ENCODE measurements at places on chromosomes 1 and 21.

DNA sequence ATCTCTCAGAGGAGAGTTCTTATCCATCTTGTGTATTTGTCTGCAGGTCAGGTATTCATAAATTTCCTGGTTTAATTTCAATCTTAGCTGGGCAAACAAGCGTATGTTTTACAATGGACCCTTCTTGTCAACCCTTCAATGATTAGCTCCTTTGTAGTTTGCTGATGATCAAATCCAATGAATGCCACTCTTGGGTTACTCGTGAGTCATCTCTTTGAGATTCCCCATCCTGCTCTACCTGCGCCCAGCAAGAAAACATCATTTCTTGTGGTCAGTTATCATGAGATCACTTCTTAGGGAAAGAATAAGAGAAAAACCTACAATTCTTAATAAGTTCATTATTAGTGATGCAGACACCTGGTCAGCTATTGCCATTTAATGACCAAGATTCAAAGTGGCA lies 572.3 kb upstream of the PKN2 start:
- no peak for DNase-seq

- no peak for DNase-seq
Measured at GRCh38 chr21:36065497-36066036, 4.3 kb upstream of the CBR1 start.

GRCh38 chr1:42851960-42852607 lies 5.7 kb downstream of the ZNF691 start:
- DNase-seq: no peak

DNA sequence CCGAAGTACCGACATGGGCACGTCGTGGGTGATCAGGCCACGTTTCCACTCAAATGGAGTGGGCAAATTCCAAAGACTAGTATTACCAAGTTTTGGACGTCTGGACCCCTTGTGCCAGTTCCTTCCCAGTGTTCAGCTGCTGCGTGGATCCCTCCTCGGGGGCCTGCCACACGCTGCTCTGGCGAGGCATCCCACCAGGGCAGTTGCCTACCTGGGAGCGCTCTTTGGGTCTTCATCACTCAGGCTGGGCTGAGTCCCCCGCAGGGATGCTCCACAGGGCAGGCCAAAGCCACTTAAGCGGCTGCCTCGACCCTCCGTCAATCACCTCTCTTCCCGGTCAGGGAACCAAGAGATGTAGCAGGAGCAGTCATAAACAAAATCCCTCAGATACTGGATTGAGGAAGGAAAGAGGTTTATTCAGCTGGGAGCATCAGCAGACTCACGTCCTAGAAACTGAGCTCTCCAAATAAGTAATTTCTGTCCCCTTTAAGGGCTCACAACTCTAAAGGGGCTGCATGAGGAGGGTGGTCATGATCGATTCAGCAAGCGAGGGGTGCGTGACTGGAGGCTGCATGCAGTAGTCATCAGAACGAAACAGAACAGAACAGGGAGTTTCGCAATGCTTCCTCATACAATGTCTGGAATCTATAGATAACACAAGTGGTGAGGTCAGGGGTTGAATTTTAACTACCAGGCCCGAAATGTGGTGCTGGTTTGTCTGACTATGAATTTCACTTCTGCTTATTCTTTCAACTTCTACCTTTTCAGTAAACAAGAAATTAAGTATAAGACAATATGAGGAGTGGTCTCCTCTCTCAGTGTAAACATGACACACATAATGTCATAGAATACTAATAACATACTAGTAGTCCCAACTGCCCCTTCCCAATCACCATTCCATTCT lies 998.6 kb upstream of the NCAM2 start:
- DNase-seq: no peak

DNA sequence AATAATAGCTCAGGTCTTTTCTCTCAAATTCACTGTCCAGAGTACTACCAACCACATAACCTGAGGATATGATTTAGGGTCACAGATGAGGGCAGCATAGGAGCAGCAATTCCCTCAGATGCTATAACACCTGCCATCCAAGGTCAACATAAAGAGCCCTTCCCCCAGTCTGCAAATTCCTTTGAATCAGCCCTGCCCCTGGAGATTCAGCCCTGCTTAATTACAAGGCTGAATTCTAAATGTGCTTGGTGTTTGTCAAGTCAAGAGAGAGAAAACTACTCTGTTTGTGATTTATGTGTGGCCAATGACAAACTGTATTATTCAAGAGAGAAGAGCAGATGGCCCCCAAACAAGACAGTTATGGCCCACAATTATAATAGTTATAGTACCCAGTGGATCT lies 195.7 kb upstream of the ADGRL2 start:
- peak; percentile 6 for DNase-seq

DNA sequence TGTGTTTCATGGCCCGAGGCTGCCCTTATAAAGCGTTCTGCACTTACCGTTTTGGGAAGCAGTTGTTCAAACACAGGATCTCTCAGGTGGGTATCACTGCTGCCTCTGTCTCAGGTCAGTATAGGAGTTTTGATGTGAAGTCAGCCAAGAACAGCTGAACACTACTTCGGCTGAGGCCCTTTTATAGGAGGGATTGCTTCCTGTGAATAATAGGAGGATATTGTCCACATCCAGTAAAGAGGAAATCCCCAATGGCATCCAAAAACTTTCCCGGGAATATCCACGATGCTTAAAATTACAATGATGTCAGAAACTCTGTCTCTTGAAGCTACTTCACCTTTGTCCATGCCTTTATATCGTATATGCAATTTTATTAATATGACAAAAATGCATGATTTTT lies at the start of gene SELE:
TSS of gene SELE (minus strand) at position 156 of the 400 bp plus-strand sequence. CDS start 467 bp downstream, outside the sequence.
- DNase-seq: no peak

- no peak for DNase-seq
Measured at GRCh38 chr1:181640956-181641355, 157.6 kb downstream of the CACNA1E start.

DNA sequence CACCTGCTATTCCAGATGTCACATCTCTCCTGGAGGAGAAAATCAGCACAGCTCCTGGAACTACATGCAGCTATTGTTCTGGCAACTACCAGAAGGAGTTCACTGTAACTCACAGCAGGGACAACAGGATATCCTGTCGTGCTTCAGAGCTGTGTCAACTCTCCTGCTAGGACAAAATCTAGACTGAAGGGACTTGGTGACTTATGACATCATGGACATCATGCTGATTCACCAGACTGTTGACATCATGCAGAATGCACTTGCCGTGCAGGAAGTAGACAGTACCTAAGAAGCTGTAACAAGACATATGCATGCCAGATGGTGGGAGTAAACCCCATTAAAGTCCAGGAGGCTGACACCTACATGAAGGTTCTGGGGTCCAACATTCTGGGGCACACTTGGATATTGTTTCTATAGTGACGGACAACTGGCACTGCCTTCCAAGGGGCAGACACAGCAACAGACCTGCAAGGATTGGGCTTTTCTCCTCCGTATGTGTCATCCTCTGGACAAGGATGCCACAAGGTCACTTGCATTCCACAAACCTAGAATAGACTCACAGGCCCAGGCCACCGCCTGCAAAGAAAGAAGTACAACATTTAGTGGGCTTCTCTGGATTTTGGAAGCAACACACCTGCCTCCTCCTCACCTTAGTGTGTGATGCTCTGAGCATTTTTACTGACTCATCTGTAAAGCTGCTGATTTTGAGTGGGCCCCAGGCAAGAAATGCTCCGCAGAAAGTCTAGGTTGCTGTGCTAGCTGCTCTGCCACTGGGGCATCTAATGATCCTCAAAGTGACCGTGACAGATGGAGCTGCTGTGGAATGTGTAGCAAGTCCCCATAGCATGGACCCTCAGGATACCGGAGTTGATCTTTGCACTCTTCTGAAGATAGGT lies 249.2 kb downstream of the MATN1 start:
- no peak for DNase-seq

DNA sequence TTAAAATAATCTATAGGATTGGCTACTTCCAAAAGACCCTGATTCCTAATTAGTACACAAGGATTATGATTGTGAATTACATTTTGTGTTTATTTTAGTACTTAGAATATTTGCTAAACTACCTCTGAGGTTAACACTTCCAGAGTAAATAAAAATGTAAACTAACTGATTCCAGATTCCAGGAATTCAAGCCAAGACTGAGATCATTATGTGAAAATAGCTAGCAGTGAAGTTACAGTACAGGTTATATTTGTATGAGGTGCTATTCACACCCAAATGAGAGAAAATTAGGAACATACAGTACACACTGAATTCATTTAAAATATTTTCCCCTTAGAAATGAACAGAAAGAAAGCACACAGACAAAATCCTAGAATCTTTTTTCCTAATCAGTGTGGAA lies 28.8 kb downstream of the TTLL7 start:
- no peak for DNase-seq

DNA sequence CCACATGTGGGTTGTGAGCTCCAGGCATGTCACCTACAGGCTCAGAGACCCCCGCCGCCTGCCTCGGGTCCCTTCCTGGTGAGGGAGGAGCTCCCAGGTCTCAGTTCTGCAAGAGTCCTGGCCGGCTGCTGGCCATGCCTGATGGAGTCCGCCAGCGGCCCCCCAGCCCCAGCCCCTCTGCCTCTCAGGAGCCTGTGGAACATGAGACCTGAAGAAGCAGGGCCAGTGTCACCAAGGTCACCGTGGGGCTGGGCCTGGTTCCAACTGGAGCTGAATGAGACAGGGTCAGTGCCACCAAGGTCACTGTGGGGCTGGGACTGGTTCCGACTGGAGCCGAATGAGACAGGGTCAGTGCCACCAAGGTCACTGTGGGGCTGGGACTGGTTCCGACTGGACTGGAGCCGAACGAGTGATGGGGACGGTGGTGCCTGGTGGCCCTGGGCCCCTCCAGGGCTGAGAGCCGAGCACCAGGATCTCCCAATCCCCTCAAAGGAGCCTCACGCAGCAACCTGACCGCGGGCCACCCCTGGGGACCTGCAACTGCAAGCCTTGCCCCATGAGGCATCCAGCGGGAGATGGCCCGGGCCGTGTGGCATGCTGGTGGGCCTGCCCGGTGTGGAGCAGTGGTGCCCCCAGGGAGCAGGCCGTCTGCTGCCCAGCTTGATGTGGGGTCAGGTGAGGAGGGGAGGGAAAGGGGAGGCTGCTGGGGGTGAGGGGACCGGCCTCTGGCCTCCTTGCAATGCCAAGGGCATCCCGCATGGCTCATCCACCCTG lies 14.5 kb upstream of the PTTG1IP start:
- no peak for DNase-seq

DNA sequence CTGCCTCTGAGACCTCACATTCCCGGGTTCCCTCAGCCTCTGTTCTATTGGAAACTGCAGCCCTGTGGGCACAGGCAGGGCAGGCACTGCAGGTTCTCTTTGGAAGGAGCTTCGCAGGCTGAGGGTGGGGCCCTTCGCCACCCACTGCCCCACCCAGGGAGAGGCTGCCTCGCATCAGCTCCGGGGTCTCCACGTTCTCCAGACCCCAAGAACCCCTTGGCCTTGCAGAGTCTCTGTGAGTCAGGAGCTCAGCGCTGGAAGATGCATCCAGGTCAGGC lies 8.6 kb upstream of the C1orf159 start:
- no peak for DNase-seq

- DNase-seq: no peak
Measured at GRCh38 chr1:190578526-190578925, 100.9 kb upstream of the BRINP3 start.

DNA sequence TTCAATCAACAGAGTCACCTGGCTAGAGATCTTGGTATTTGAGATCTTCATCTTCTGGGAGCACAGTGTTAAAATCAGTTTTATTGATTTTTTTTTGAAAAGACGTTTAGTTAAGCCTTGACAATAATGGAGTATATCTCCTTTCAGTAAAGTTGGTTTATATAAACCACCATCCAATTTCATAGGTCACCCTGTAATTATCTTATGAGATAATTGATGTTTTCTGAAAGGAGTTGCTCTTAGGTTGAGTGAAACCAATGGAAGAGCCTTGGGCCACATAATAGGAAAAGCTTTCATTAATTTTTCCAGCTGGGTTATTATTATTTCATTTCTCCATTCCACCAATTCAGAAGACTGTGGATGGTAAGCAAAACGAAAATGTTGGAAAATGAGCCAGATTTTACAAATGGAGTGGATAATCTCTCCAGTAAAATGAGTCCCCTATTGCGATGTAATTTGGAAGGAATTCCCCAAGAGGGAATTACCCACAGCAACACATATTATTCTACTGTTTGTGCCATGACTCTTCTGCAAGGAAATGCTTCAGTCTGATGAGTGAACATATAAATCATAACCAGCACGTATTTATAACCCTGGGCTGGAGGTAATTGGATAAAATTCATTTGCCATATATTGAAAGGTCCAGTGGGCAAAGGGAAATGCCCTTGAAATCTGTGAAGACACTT lies 46.2 kb upstream of the TINAGL1 start:
- DNase-seq: no peak

GRCh38 chr1:230232371-230232771 lies 165.3 kb downstream of the GALNT2 start:
- no peak for DNase-seq

DNA sequence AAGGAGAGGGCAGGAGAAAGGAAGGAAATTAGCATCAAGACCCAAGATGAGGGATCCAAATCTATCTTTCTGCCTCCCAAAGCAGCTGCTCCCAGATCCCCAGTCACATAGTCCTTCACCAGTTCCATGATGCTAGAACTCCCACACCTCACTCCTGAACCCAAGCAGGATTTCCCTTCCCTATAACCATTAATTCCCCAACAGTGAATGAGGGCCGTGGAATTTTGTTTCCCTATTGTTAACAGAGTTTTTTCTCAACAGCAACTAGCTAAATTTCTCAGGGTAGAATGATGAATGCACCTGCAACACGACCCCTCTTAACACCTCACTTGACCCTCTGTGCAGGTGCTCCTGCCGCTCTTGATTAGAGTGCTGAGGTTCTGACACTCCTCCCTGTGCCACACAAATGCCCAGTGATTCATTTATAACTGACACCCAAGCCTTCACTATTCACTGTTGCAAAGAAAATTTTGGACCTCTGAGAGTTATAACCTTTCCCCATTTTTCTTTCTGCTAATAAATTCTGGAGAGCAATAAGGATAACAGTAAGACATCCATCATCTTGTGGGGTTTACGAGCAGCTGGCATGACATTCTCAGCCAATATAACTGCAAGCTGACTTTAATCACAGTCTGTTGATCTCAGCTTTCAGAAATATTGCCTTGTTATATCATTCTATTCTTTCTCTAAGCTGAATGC lies 25.4 kb upstream of the NPL start:
- DNase-seq: no peak

DNA sequence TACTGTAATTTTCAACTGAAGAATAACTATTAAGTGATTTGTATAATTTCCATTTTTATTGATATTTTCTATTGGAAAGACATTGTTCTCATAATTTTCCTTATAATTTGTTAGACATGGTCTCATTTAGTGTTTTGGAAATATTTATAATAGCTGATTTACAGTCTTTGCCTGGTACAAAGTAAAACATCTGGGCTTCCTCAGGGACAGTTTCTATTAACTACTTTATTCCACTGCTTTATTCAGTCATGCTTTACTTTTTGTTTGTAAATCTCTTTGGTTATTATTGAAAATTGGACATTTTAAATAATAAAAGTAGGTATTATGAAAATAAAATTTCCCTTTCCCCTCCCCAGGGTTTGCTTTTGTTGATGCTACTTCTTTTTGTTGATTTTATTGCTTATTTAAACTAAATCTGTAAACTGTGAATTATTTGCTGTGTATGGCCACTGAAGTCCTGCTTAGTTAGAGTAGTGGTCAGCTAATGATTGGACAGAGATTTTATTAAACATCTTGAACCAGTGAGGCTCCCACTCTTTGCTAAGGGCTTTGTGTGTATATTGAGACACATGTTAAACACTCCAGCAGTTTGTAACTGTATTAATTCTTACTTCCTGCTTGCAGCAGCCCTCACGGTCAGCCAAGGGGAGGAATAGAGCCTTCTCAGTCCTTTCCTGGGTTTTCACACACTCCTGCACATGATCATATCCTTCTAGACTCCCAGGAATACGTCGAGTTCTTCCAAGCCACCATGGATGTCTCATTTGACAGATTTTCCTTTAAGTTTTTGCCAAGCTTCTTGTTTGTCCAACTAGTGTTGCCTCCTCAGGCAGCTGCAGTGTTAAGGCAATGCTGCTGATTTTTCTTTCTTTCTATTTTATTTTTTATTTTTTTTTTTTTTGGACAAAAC lies 994.6 kb upstream of the PRMT6 start:
- DNase-seq: no peak

All from SHP77 treated with DMSO at 0.1 percent for 48 hours (cell line).